ENCODE measurements at places on chromosomes 5 and 9.

DNA sequence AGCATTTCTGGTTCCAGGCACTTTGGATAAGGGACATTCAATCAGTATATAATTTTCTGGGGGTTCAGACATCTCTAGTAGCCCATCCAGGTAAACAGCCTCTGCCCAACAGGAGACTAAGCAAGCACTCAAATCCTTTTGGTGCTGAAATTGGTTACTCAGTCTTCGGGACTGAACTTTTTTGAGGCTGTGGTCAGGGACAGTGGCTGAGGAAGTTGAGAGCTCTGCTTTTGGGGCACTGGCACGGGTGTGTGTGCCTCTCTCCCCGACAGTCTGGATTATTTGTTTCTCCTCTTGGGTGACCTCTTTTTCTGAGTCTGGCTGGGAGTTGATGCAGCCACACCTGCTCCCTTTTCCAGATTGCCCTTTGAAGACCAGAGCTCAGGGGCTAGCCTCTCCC is 47.6 kb downstream of the ACER2 start:
- no peak for DNase-seq

GRCh38 chr9:20604562-20604961 is 17.7 kb downstream of the MLLT3 start:
- no peak for DNase-seq

DNA sequence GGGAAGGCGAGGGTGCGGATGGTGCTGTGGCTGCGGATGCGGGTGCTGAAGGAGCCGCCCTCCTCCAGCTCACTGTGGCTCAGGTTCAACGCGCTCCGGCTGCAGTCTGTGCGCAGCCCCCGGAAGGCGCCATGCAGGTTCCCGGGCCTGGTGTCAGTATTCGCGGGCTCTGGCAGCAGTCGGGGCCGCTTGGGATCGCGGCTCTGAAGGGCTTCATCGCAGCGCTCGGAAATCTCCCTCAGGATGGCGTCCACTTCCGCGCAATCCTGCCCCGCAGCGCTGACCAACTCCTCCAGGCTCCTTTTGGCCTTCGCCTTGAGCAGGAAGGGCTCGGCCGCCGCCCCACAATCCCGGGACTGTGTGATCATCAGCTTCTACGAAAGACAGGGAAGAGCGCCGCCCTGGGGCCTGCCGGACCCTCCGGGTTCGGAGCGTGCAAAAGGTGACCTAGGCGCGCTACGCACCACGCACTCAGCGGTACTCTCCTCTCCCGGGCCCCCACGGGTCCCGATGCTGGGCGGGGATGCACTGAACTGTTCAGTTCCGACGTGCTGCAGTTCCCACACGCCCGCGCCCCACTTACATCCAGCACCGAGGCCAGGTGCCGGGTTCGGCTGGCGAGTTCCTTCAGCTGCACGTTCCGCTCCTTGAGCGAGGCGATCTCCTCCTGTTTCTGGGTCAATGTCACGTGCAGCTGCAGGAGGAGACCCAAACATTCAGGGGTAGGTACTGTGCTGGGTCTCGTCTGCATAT is 6.5 kb downstream of the MCIDAS start:
- no peak for DNase-seq

GRCh38 chr5:134963098-134963497 is 4.6 kb upstream of the CATSPER3 start:
- no peak for DNase-seq

DNA sequence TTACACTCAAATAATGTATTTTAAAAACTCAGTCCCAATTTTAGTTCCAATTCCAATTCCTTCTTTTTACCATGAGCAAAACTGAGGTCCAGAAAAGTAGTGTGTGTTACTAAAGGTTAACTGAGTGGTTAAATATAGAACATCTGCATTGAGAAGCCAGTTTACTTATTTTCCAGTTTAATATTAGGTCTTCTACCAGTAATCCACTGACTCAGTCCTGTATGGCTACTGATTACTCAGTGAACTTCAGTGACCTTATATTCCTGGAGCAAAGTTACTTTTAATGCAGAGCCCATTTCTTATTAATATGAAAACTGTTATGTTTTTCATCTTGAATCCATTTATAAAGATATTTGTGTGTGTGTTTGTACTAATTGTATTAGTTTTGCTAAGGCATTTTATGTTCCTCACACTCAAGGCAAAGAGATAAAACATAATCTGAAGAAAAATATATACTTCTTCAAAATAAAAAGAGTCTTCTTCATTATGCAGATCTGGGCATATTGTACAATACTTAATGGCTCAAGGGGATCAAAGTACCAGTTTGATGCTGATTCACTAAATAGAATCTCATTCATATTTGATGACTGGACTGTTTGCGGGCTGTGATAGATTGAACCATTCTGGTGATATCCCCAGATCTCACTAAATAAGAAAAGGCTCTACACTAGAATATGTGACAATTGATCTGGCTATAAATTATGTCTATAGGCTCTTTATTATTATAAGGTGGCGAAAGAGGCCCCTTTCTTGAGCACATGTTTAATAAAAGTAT is 60.8 kb downstream of the DMXL1 start:
- DNase-seq = no peak

DNA sequence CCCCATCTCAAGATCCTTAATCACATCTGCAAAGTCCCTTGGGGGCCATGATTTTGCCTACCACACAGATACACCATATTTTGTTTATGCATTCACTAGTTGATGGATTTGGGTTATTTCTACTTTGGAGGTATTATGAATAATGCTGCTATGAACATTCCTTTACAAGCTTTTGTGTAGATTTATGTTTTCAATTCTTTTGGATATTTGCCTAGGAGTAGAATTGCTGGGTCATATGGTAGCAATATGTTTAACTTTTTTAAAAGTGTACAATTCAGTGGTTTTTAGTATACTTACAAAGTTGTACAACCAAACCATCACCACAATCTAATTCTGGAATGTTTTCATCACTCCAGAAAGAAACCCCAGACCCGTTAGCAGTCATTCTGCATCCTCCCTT is 7.8 kb upstream of the ANP32B start:
- no peak for DNase-seq

DNA sequence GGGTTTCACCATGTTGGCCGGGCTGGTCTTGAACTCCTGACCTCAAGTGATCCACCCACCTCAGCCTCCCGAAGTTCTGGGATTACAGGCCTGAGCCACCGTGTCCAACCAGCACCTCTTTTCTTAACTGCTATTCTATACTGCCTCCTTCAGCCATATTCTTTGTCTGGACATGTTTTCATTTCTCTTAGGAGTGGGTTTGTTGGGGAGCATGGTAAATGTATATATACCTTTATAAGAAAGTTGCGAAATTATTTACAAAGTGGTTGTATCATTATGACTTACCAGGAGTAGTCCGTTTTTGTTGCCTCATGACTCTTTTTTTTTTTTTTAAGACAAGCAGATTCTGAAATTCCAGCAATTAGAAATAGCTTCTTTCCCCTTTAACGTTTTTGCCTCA is 38.7 kb downstream of the CDC42SE2 start:
- DNase-seq = no peak

DNA sequence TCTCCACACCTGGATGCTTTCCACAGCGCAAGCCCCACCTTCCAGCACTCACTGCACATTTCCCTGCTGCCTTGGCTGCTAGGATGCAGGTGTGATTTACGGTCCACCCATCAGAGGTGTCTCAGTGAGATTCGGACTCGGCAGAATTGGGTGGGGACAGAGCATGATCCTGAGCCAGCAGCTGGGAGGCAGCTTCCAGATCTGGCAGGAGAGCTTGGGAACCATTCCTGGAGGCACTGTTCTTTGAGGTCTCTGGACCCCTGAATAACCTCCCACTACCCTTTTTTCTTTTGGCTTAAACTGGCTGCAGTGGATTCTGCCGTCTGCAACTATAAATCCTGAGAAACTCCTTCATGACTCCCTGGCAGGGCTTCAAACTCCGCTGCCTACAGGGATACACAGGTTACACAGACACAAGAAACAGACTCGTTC is 99.6 kb upstream of the PHYKPL start:
- no peak for DNase-seq

- peak; percentile 81 for DNase-seq
These were observed at the start of gene RAPGEF1 for GRCh38 chr9:131739959-131740648. TSS of gene RAPGEF1 (minus strand) at chr9:131740076. CDS start at chr9:131739830, 246 bp downstream.

- no peak for DNase-seq
These were observed 460.1 kb upstream of the TLE4 start for GRCh38 chr9:79111653-79112052.

GRCh38 chr9:134992755-134993124 is 75.0 kb upstream of the FCN1 start:
- DNase-seq = no peak

- DNase-seq = no peak
These were observed 730.5 kb upstream of the RGMB start for GRCh38 chr5:98042961-98043360.
